ENCODE measurements at places on chromosomes 2 and 18.

GRCh38 chr2:25050128-25050527, 8.3 kb downstream of the EFR3B start:
- no peak for DNase-seq

- peak; percentile 8 for DNase-seq
These were observed 76.0 kb upstream of the SMAD7 start for GRCh38 chr18:49026501-49027373.

DNA sequence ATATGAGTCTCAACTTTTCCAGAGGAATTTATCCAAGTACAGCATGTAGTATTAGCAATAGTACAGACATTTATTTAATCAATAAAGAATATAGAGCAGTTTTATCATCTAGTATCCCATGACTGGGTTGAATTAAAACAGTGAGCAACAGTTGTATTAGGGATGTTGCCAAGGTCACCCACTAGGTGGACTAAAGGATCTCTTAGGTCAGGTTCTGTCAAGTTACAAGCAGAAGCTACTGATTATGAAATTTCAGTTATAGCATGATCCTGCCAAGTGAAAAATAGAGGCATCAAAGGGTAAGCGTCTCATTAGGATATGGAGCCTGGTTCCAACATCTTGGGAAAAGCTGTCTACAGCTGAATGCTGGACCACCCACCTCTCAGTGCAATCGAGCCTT, 52.1 kb upstream of the LAPTM4A start:
- DNase-seq, result no peak

DNA sequence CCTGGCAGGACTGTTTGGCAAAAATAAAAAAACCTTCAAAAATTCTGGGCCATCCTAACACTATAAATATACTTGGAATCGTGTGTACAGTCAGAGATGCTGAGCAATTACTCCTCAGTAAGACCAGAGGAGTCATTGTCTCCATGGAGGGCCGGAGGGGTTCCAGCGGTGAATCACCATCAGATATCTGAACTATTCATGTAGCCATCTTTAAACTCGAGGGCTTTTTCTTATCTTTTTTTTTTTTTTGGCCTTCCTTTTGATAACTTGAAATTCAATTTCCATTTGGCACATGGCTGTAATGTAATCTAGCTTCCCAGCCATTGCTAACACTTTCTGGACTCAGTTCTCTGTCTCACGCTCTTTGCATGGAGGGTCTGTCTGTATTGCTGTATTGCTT, 7.4 kb upstream of the FHL2 start:
- DNase-seq, result peak; percentile 81

- no peak for DNase-seq
These were observed 199.1 kb upstream of the SLC14A2 start for GRCh38 chr18:45416168-45416567.
